Activated naive CD8-positive, alpha-beta T cell treated with anti-CD3 and anti-CD28 coated beads for 36 hours (primary cell): ENCODE measurements at places on chromosomes 4 and X. TPM values are rescaled to one million over a fixed set of nuclear protein-coding genes. Genes with fewer than 3 reads are reported as not detected.

- no peak for DNase-seq
These were observed 53.8 kb upstream of the ATXN3L start for GRCh38 chrX:13373431-13374187.

DNA sequence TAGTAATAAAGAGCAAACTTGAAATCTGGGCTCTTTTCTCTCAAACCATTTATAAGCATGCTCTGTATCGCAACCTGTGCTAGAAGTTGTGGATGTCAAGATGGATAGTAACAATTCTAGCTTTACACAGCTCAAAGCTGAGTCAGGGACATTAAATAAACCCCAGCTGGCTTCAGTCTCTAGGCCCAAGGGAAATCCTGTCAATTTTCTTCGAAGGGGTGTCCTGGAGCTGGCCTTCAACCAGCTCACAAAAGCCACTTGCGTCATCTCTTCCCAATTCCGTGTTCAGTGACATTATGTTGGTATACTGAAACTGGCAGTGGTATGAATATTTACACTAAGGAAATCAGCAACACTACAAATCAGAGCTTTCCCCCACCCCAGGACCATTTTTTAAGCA, 89.8 kb upstream of the PRKG2 start:
- no peak for DNase-seq

The MAGED4 gene
- total RNA-seq: 0.97 TPM

The ANOS1 gene
- total RNA-seq: not detected
